Adipocyte (in vitro differentiated cells): ENCODE measurements at places on chromosomes 16 and 17.

DNA sequence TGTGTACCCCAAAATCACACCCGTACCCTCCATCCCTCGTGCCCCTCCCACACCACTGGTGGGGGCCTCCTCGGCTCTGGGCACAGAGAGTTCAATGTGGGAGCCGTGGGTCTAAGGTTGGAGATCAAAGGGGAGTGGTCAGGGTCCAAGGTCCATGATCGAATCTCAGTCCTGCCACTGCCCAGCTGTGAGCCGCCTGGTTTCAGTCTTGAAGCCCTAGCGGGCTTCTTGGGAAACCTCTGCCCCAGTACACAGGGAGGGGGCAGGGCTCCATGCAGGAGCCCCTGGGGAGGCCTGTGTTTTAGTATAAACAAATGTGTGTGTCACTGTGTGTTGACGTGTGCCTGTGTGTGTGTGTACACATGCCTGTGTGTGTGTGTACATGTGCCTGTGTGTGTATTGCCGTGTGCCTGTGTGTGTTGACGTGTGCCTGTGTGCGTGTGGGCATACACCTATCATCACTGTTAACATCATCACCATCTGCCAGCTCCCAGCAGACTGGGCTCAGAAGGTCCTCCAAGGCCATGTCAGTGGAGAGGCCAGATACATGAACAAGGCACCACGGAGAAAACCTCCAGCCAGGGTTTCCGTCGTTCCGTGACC, 26.5 kb upstream of the ZNF469 start:
- DNase-seq, result no peak

DNA sequence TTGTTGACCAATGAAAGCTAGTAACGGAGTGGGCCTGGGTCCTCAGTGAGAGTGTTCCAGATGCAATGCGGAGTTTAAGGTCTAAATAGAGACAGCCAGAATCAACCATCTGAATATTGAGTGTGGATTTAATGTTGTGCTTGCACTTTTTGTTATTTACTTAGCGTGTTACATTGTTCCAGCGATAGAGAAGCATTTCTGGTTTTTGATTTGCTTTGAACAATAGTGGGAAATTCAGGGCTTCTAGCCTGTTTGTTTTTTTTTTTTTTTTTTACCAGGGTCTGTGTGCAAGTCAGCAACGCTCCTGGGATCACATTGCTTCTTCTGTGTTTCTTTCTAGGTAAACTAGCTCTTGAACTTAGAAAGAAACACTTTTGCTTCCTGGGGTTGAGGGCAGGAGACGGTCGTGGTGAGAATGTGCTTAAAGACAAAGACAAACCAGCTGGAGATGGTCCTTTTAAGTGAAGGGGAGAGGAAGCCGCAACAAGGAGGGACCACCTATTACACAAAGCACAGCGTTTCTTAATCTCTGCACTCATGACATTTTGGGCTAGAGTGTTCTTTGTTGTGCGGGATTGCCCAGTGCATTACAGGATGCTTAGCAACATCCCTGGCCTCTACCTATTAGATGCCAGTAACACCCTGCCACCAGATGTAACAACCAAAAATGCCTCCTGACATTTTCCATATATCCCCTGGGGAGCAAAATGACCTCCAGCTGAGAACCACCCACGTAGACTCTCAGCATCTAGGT, 119.2 kb downstream of the MAP2K6 start:
- no peak for DNase-seq

- DNase-seq, result no peak
Measured at GRCh38 chr16:46632778-46633733, 11.9 kb upstream of the SHCBP1 start.

- DNase-seq, result no peak
Measured at GRCh38 chr17:37818689-37819088, 73.8 kb upstream of the HNF1B start.

GRCh38 chr17:83124871-83125514, 45.6 kb downstream of the METRNL start:
- no peak for DNase-seq

DNA sequence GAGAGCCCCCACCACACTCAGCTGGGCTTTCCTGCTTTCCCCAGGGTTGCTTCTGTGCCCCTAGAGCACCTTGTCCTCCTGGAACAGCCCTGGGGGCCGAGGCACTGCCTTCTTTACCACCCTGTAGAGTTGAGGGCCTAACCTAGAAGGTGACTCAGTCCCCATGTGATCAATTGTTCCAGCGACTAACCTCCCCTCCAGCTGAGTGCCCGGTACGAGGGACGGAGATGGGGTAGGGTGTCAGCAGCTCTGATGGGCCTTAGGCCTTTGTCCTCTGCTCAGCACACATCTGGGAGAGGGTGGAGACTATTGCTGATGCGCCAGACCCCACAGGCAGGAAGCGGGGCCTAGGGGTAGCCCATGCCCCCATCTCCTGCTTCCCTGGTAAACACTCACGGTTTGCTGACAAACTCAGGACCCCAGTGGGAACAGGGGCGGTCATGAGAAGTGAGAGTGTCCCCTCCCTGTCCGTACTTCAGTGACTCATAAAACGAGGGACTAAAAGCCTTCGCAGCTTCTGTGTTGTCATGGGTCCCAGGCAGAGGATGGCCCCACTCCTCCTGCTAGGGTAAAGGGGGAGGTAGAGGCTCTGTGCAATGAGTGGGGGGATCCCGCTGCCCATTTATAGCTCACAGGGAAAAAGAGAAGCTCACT, 33.1 kb downstream of the NECAB2 start:
- DNase-seq, result no peak

- no peak for DNase-seq
Measured at GRCh38 chr17:37413875-37414519, 7.3 kb downstream of the TADA2A start.

DNA sequence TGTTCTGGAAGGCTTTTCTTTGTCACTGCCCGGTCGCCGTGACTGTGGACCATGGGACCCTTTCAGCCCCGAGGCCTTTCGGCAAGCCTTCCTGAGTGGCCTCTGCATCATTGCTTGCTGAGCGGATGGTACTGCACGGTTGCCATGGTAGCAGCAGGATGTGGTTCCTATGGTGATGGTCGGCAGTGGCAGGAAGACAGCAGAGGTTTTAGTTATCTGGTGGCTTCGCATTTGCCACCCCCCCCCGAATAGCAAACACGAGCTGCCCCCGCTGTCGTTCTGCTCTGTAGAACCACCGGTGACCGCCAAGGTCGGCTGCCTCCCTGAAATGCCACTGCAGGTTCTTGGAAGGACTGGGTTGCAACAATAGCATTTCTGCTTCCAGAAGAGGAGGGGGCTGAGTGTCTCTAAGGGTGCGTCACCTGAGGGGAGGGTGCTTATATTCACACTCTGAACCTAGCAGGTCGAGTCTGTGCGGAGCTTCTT, 76.6 kb downstream of the CMIP start:
- no peak for DNase-seq

DNA sequence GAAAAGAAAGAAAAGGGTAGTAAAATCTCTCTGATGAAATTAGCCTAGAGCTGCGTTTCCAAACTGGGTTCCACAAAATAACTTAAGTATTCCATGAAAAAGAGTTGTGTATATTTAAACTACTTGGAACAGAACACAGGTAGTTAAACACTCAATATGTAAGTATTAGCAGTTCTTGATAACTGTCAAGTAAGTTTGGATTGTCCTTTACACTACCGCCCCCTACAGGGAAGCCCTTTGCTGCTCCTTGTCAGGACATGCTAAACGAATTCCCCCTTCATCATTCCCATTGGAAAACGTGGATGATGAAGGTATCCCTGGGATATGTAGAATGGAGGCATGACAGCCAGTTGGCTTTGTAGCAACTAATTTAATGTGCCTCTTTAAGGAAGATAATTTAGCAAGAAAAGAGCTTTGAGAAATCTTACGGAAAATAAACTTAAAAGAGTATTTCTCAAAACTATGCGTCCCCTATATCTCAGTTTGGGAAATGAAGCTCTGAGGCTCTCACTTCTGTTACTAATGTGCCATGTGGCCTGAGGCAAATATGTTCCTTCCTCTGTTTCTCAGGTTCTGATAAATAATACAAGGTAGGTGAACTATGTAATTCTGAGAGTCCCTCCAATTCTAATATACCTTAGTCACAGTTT, 18.8 kb downstream of the NCBP3 start:
- peak; percentile 72 for DNase-seq

DNA sequence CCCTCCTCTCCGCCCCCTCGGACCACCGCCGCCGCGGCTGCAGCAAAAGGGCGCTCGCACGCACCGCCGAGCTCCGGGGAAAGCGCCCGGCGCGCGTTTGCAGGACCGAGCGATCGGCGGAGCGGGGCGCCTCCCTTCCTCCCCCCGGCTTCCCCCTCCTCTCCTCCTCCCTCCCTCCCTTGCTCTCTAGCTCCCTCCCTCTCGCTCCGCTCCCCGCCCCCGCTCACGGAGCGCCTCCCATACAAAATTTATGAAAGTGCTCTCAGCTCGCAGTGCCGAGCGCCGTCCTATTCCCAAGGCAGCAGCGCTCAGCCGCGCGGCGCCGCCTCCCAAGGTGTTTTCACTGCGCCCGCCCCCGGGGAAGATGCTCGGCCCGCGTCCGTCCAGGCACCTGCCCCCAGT, at the start of gene RTN4RL1:
Gene RTN4RL1, minus strand, starts transcription at position 115 of the 402 bp plus-strand sequence. CDS start 469 bp downstream, outside the sequence.
- DNase-seq, result peak; percentile 73

DNA sequence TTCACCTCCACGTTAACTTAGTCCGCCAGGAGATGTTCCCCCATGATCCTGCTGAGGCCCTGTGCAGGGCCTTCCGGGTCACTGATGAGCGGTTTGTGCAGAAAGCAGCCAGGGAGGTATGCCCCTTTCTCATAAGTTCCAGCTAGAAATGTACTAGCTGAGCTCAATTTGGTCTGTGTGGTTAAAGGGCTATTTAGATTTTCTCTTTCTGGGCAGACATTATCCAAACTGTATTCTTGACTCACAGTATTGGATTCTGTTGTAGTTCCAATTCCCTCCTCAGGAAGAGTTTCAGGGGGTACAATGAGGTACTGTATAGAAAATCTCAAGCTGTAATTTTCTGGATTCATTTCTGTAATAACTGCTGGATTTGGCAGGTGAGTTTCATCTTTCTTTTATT, 137.1 kb downstream of the TRIM37 start:
- no peak for DNase-seq

GRCh38 chr17:42078396-42079043, 19.8 kb downstream of the ZNF385C start:
- no peak for DNase-seq

DNA sequence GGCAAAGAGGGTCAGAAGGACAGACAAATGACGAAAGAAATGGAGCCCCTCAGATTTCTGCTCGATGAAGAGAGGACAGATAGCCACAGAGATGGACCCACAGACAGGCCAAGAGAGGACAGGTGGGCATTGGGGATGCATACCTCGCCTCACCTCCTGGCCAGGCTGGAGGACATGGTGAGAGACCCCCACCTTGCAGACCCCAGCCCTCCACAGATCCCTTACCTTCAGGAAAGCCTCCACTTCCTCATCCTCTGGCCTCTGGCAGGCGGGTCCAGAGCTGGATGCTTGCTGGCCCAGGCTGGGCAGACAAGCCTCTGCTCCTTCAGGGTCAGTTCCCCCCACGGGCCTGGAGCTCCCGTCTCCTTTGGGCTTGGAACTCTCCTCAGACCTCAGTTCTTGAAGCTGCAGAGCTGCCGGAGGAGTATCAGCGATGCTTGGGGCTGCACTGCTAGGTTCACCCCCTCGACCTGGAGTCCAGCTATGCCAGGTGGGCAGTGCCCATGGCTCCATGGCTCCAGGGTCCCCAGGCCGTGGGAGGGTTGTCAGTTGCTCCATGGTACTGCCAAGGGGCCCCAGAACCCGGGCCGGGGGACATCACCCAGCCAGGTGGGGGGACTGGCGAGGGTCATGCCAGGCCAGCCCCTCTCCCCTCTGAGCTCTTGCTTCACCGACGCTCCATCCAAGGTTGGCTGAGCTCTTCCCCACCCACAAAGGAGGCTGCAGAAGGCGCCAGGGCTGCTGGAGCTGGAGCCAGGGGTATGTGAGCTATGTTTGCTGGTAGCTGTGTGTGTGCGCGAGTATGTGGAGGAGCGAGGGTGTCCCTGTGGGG, 1.0 kb downstream of the TSPOAP1 start:
- DNase-seq, result no peak

- no peak for DNase-seq
Measured at GRCh38 chr16:3070608-3071111, 5.2 kb downstream of the IL32 start.

DNA sequence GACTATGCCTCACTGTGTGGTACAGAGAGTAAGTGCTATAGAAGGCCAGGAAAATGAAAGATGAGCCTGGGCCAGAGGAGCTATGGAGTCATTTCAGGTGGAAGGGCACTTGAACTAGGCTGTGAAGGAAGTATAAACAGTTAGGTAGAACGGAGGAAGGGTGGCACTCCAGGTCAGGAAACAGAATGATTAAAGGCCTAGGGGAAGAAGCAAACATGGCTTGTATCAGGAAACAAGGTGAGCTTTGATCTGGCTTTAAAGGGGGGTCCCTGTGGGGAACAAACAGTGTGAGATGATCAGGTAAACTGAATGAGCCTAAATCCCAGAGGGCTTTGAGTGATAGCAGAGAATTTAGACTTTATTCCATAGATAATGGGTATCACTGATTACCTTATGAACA, 16.9 kb downstream of the MAP3K3 start:
- DNase-seq, result no peak

- peak; percentile 85 for DNase-seq
Measured at GRCh38 chr16:20866145-20866772, 33.9 kb downstream of the DCUN1D3 start.

DNA sequence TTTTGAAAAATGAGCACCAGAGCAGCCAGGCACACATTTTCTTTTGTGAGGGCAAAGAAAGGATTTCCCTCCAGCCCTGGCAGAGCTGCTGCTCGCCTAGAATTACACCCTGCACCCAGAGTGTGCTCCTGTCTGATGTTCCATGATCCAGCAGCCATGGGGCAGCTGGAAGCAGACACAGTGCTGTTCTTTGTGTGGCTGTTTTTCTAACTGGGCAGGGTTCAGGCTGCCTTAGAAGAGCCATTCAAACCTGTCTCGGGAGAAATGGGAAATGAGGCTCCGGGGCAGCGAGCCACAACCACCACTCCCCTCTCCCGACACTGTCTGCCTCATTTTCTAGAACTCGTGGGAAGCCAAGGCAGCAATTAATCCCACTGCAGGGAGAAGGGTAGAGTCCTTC, 28.9 kb downstream of the LITAF start:
- DNase-seq, result no peak

DNA sequence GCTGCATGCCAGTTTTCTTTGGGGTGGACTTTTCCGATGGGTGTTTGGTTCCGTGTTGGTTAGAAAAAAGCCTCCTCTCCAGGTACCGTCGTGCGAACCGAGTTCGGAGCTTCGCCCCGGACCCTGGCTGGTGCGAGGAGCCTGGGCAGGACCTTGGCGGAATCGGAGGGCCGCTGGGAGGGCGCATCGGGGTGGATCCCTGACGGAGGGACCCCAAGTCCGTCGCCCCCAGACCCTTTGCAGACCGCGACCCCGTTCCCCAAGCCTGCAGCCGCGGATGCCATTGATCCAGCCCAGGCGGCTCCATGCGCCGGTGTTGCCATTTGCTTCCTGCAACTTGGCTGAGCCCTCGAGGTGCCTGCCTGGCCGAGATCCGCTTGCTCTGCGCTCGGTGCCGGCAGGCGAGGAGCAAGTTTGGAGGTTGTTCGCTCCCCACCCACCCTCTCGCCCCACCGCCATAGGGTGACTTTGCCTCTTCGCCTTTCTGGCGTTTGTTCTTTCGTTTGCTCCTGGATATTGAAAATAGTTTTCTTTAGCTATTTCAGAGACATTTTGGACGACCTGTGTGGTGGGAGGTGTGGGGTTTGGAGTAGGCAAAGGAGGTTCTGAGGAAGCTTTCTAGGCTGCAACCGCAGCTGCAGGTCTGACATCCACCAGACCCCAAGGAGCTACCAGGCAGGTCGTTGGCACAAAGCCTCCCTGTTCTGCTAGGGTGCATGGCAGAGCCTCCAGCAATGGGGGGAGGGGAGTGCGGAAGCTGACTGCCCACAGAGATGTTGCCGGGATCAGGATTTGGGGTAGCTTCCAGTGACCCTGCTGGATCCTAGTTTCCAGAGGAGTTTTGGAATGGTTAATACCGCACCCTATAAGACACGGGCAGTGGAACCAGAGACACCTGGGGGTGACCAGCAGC, 58.2 kb downstream of the RAP1GAP2 start:
- DNase-seq, result no peak
